Right lung (tissue), 10 donors: ENCODE measurements at places on chromosomes 12 and 14. TPM values are rescaled to one million over a fixed set of nuclear protein-coding genes. Genes with fewer than 3 reads are reported as not detected.

The PDZRN4 gene
- polyA plus RNA-seq, result 0.57 TPM

The FIGNL2 gene
- 1.2 TPM for polyA plus RNA-seq

The KRT73 gene
- polyA plus RNA-seq, result 0.19 TPM

The TMTC1 gene
- 1.0 TPM for polyA plus RNA-seq

The RNFT2 gene
- 2.4 TPM for polyA plus RNA-seq

The LBHD2 gene
- not detected for polyA plus RNA-seq

DNA sequence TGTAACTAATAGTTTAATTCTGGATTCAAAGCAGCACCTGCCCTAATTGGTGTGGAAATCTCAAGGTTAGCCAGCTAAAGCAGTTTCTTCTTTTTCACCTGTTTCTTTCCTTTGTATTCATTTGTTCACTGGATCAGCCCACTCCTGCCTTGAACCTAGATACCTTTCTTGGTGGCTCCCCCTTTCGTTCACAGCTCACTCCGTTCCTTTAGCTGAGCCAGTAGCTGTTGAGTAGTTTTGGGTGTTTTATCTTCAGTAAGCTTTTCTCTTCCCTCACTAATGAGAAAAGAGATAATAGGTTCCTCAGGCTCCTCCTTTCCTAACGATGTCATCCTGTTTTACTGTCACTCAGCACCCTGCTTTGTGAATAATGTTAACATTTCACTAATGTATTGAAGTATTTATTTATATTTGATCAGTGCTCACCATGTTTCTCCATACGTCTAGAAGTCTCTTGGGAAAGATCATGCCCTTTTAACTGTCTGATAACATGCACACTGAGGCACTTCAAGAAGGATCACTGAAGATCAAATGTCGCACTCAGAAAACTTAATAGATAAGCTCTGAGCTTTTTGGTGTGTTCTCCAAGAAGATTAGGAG lies 121.1 kb downstream of the TGFB3 start:
- DNase-seq, result no peak

GRCh38 chr14:56216626-56217379 lies 98.6 kb downstream of the PELI2 start:
- peak; percentile 50 for DNase-seq

DNA sequence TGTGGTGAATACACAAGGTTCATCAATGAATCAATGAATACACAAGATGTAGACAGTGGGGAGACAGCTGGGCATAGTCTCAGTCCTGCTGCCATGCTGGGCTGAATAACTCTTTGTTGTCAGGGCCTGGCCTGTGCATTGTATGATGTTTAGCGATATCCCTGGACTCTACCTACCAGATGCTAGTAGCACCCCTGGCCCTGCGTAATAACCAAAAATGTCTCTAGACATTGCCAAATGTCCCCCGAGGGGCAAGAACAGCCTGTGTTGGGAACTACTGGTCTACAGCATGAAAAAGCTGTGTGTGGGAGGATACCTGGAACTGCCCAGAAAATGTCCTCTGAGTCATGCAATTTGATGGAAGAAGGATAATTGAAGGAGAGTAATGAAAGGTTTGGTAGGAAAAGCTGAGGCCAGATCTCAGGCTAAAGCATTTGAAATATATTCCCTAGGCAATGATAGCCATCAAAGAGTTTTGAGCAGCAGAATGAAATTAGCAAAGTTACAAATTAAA lies 128.2 kb downstream of the TMEM30B start:
- no peak for DNase-seq

DNA sequence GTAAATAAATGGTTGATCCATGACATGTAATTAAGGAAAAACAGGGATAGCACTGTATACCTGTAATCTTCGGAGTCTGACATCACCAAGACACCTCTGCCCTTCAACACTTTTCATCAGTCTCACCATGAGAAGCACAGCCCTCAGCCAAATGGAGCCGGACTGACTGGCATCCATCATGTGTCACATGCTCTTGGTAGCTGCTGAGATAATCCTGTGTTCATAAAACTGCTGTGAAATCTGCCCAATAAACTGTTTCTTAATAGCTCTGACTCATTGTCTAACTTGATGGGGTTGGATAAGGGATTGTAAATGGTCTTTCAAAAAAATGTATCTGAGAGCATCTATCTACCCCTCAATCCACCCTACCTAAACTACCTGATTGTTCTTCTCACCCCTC lies 33.6 kb downstream of the KCNH5 start:
- no peak for DNase-seq

- no peak for DNase-seq
Measured at GRCh38 chr14:52738409-52738808, 8.4 kb downstream of the STYX start.

DNA sequence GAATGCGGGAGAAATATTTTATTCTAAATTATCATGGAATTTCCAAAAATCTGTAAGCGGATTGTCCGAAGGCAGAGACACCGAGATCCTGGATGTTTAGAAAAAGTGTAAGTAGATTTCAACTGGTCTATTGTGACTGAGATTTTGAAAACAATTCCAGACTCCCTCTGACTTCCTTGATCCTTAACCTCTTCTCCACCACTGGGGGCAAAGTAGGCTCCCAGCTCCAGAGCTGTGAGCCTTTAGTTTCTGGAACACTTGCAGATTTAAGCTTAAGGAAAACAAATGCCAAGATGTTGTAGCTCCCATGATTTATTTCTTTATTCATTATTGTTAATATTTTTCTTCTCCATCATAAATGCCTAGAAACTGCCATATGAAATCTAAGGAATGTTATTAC lies 1320.5 kb upstream of the SEL1L start:
- no peak for DNase-seq

DNA sequence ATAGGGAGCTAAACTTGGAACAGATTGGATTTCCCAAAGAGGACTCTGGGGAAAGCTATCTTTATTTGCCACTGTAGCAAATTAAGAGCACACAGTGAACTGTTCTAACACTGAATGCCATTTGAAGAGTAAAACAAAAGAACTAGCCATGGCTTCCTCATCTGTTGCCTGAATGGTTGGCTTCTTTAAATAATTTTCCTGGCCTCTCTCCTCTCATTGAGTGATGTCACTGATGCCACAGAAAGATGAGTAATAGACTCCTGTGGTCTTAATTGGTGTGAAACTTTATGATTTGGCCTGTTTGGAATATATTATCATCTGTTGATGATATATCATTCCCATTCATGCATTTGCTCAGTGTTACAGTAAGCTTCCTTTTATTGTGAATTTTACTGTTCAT lies 42.5 kb downstream of the WDR20 start:
- no peak for DNase-seq

DNA sequence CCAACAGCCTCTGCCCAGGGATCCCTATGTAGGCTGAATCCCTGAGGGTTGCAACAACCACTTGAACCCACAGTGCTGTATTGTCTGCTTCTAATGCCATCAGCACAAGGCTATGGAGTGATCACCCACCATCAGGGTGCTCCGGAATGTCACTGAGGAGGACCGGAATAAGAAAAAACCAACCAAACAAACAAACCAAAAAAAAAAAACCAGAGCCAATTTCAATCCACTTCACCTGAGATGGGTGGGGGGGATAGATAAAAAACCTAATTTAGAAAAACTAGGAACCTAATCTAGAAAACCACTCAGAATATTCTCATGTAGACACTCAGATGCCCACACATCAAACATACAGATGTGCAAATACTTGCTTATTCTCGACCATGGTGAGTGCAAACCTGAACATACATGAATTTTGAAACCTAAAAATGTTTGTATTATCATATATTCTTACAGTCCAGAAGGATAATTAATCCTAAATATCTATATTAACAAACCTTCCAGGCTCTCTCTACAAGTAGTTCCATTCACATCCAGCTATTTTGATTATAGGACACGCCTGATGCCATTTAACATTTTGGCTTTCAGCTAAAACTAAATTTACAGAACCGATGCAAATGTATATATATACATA lies 3.7 kb downstream of the TBX5 start:
- no peak for DNase-seq

DNA sequence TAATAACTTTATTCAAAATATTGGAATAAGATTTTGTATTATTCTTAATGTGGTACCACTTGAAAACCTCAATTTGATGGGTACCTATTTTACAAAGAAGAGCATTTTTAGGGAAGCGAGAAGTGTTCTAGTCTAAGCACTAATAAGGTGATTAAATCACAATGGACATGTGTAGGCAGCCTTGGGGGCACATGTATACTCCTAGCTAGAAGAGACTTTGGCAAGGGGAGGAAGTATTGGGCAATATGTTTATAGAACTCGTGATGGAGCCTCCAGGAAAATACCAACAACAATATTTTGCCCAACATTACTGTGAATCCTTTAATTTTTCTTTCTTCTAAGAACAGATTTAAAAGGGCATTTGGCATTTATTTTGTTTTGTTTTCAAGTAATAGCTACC lies 280.3 kb downstream of the ADAMTS20 start:
- DNase-seq, result no peak

- DNase-seq, result no peak
Measured at GRCh38 chr12:27206801-27207502, 37.1 kb upstream of the STK38L start.

DNA sequence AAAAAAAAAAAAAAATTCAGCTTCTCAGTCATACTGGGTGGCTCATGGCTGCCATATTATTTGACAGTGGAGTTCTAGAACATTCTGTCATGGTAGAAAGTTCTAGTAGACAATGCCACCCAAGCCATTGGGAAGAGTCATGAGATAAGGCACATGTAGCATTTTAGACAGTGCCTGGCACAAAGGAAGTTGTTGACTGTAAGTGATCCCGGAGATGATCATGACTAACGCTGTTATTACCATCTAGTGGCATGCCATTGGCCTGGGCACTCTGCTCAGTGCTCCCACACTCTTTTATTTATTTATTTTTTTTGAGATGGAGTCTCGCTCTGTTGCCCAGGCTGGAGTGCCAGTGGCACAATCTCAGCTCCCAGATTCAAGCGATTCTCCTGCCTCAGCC lies 80.4 kb downstream of the FOXN4 start:
- DNase-seq, result no peak

GRCh38 chr12:96438330-96438729 lies 38.1 kb upstream of the CDK17 start:
- no peak for DNase-seq

GRCh38 chr12:114399664-114400211 lies 6.2 kb downstream of the TBX5 start:
- DNase-seq, result peak; percentile 40
